IMR-90 (cell line): ENCODE measurements at places on chromosomes 13 and 19. TPM values are rescaled to one million over a fixed set of nuclear protein-coding genes. Genes with fewer than 3 reads are reported as not detected.
A peak's percentile ranks its signal among the peaks of the same experiment; 100 is the strongest.

DNA sequence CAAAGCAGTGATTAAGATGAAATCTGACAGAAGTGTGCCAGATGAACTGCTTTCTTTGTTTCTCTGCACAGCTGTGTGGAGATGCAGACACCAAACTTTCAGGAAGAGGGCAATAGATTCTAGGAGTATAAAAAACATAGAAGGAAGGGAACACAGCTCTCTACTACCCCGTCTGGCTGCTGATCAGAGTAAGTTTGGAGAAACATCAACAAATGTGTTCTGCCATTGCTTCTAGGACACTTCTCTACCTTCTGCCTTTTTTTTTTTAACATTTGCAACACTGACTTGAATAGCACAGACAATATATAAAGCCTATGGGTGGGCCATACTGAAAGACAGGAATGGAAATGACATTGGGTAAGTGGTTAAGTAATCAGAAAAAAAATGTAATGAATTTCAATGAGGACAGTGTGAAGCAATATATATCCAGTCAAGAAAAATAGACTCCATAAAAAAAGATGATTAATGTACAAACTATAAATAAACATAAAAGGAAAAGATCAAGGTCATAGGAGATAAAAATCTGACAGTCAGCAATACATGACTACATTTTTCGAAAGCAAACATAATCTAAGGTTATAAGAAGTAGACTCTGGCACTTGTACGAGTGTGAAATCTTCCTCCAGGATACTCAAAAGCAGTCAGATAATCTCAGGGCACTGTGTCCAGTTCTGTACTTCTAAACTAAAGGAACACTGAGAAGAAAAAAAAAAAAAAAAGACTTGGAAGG is 21.4 kb downstream of the NUFIP1 start:
- H3K4me1 ChIP-seq, result peaks cover 7% of the 10 kb centered on the region
- no peaks in the 10 kb centered on the region for H3K27me3 ChIP-seq
- peak; percentile 31 for DNase-seq
- peaks cover 15% of the 10 kb centered on the region for H3K36me3 ChIP-seq

GRCh38 chr19:30235946-30236345 is 136.2 kb upstream of the ZNF536 start:
- no peak for DNase-seq
- H3K4me1 ChIP-seq, result no peaks in the 10 kb centered on the region
- no peak overlapping the region for H3K27ac ChIP-seq
- H3K36me3 ChIP-seq, result no peaks in the 10 kb centered on the region

DNA sequence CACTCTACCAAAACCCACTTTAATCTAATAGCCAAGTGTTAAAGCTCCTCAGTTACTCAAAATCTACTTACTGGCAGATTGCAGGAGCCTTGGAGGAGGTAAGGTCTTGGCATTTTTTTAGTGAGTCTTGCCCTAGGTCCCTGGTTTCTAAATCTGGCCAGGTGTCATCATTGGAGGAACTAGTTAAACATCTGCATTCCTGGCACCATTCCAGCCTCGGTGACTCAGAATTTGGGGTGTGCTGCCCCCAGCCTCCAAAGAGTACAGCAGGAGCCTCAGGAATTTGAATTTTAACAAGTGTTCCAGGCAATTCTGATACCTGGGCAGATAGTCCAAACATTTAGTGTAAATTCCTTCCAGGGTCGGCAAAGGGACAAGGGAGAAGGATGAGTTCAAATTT is 37.4 kb downstream of the KLF5 start:
- H3K36me3 ChIP-seq, result no peaks in the 10 kb centered on the region
- H3K4me3 ChIP-seq, result no peak overlapping the region
- DNase-seq, result peak; percentile 38
- H3K4me1 ChIP-seq, result peaks cover 2% of the 10 kb centered on the region; the same call in 1 of the 2 replicates
- no peak overlapping the region for H3K27ac ChIP-seq

DNA sequence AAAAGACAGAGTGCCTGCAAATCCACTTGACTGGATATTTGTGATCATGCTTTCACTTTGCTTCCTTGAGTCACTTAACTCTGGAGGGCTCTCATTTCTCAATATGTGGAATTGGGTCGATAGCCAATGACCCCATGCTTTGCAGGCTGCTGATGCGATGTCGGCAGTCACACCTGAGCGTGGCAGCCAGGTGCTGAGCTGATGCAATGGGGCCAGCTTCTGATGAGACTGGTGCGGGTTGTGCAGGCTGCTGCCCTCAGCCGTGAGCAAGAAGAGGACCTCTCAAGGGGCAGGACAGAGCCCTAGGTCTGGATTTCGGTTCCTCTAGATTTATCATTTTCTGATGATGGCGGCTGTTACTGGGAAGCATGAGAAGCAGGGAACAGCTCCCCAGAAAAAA is 334.1 kb downstream of the TEX29 start:
- no peak overlapping the region for H3K4me3 ChIP-seq
- no peak for DNase-seq
- no peaks in the 10 kb centered on the region for H3K4me1 ChIP-seq
- no peak overlapping the region for H3K27ac ChIP-seq

DNA sequence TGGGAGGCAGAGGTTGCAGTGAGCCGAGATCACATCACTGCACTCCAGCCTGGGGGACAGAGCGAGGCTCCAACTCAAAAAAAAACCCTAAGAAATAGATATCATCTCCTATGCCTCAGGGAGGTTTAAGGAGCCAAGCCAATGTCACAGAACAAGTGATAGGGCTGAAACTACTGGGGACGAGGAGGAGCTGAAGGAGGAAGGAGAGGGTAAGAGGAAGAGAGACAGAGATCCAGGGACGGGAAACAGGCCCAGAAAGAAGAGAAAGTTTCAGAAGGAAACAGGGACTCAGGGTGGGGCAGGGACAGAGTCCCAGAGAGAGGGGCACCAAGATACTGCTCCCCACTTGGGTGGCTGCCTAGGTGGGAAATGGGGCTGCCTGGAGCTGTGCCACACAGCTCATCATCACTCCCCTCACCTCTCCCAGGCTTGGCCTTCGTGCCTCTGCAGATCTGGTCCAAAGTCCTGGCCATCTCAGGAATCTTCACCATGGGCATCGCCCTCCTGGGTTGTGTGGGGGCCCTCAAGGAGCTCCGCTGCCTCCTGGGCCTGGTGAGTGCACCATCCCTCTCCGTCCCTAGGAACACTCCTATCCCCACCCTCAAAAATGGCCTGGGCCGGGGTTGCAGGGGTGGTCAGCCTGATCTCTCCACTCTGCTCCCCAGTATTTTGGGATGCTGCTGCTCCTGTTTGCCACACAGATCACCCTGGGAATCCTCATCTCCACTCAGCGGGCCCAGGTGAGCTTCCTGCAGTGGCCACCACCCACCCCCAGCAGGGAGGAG is 1.5 kb downstream of the CD37 start:
- H3K4me1 ChIP-seq, result no peaks in the 10 kb centered on the region
- H3K27ac ChIP-seq, result no peak overlapping the region
- H3K4me3 ChIP-seq, result no peak overlapping the region
- DNase-seq, result no peak
- peaks cover 20% of the 10 kb centered on the region for H3K36me3 ChIP-seq
- no peaks in the 10 kb centered on the region for H3K27me3 ChIP-seq

GRCh38 chr13:19759669-19760068 is 23.1 kb downstream of the PSPC1 start:
- H3K27me3 ChIP-seq, result no peaks in the 10 kb centered on the region
- no peaks in the 10 kb centered on the region for H3K4me1 ChIP-seq
- peaks cover 45% of the 10 kb centered on the region for H3K36me3 ChIP-seq

DNA sequence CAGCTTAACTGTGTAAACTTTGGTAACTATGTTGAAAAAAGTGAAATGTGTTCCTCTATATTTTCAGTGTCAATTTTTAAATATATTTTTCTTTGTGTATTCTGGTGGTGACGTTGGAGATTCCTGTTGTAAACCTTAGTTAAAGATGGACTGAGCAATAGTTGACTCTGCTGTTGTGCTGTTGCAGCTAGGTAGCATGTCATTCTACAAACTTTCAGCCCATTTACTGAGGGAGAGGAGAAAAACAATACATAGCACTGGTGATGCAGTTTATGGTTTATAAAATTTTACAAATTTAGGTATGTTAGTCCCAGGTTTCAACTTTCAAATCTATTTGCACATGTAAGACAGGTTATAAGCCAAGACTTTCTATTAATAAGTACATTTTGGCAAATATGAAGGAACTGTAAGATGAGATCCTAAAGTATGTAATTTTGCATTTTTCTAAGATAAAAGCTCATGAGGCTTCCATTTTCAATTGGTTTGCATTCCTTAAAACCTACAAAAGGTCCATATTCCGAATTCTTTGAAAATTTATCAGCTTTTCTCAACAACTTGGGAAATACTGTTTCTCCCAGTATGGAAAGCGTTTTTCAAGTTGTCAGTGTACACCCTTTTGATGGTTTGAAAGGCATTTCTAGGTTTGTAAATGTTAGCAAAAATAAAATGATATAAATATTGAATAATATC is 1.5 kb downstream of the NDFIP2 start:
- H3K4me1 ChIP-seq, result no peaks in the 10 kb centered on the region
- H3K4me3 ChIP-seq, result peak overlapping the region; percentile 42
- DNase-seq, result peak; percentile 35
- no peaks in the 10 kb centered on the region for H3K36me3 ChIP-seq
- H3K27me3 ChIP-seq, result peaks cover 6% of the 10 kb centered on the region
- no peak overlapping the region for H3K27ac ChIP-seq

DNA sequence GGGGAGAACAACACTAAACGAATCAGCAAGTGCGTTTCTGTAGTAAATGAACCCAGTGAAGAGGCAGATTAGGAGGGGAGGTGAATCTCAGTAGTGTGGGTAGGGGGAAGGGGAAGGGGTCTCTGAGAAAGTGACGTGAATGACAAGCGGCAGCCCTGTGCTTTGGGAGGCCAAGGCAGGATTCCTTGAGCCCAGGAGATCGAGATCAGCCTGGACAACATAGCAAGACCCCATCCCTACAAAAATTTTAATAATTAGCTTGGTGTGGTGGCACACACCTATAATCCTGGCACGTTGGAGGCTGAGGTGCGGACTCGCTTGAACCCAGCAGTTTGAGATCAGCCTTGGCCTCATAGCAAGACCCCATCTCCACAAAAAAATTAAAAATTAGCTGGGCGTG is 8.1 kb downstream of the PLK5 start:
- DNase-seq, result no peak
- peaks cover 3% of the 10 kb centered on the region for H3K27me3 ChIP-seq
- no peaks in the 10 kb centered on the region for H3K36me3 ChIP-seq
- H3K4me3 ChIP-seq, result no peak overlapping the region
- H3K27ac ChIP-seq, result no peak overlapping the region

DNA sequence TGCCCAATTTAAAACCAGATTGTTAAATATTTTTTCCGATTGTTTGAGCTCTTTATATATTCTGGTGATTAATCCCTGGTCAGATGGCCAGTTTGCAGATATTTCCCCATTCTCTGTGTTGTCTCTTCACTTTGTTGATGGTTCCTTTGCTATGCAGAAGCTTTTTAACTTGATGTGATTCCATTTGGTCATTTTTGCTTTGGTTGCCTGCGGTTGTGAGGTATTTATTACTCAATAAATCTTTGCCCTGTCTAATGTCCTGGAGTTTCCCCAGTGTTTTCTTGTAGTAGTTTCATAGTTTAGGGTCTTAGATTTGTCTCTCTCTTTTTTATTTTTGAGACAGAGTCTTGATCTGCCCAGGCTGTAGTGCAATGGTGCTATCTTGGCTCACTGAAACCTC is 23.8 kb upstream of the LMO7 start:
- no peak overlapping the region for H3K27ac ChIP-seq
- peak; percentile 43 for DNase-seq
- H3K4me3 ChIP-seq, result no peak overlapping the region
- H3K36me3 ChIP-seq, result no peaks in the 10 kb centered on the region
- H3K27me3 ChIP-seq, result no peaks in the 10 kb centered on the region
- no peaks in the 10 kb centered on the region for H3K4me1 ChIP-seq

GRCh38 chr13:74770361-74770760 is 636.2 kb upstream of the KLF12 start:
- peak; percentile 94 for DNase-seq
- peaks cover 11% of the 10 kb centered on the region for H3K4me1 ChIP-seq
- H3K4me3 ChIP-seq, result no peak overlapping the region
- no peaks in the 10 kb centered on the region for H3K27me3 ChIP-seq
- H3K36me3 ChIP-seq, result no peaks in the 10 kb centered on the region

GRCh38 chr19:27974082-27974513 is 1238.9 kb downstream of the UQCRFS1 start:
- H3K36me3 ChIP-seq, result no peaks in the 10 kb centered on the region
- no peak overlapping the region for H3K27ac ChIP-seq
- no peaks in the 10 kb centered on the region for H3K4me1 ChIP-seq
- no peaks in the 10 kb centered on the region for H3K27me3 ChIP-seq
- H3K4me3 ChIP-seq, result no peak overlapping the region

DNA sequence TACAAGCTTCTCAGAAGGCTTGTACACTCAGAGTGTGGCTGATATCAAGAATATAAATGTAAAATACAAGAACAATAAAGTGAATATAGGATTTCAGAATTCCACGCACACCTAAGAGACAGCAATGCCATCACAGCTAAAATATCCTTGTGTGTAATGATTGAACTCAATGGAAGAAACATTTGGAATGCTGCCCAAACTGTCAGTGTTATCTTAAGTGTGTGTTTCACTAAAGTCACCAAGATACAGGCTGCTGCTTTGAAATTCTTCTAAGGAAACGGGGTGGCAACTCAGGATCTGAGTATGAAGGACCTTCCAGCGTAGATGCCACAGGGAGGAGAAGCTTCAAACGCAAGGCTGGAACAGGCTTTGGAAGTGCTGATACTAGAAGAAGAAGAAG is 86.8 kb downstream of the SGCG start:
- no peak overlapping the region for H3K4me3 ChIP-seq
- no peak overlapping the region for H3K27ac ChIP-seq
- H3K36me3 ChIP-seq, result no peaks in the 10 kb centered on the region
- H3K27me3 ChIP-seq, result peaks cover 4% of the 10 kb centered on the region
- no peaks in the 10 kb centered on the region for H3K4me1 ChIP-seq

GRCh38 chr19:1163283-1163933 is 10.7 kb downstream of the SBNO2 start:
- H3K36me3 ChIP-seq, result peaks cover 25% of the 10 kb centered on the region
- no peak overlapping the region for H3K4me3 ChIP-seq
- H3K4me1 ChIP-seq, result peaks cover 7% of the 10 kb centered on the region
- DNase-seq, result no peak
- no peaks in the 10 kb centered on the region for H3K27me3 ChIP-seq
- H3K27ac ChIP-seq, result no peak overlapping the region

- peaks cover 51% of the 10 kb centered on the region for H3K36me3 ChIP-seq
- H3K27ac ChIP-seq, result no peak overlapping the region
- H3K4me3 ChIP-seq, result no peak overlapping the region
- H3K4me1 ChIP-seq, result no peaks in the 10 kb centered on the region
- DNase-seq, result no peak
- no peaks in the 10 kb centered on the region for H3K27me3 ChIP-seq
These were observed 27.2 kb downstream of the CCDC8 start for GRCh38 chr19:46386151-46386550.

The TPTE2 gene
- not detected in 2 replicates for total RNA-seq

The ZNF415 gene
- 7.7 and 7.8 TPM in 2 replicates for total RNA-seq

The MBD3L2 gene
- total RNA-seq, result not detected in 2 replicates

The KIR3DL2 gene
- not detected in 2 replicates for total RNA-seq

The CEBPA gene
- under 0.01 TPM in 1 of 2 replicates, not detected in the other for total RNA-seq
